ENCODE measurements at places on chromosomes 5 and 9.

DNA sequence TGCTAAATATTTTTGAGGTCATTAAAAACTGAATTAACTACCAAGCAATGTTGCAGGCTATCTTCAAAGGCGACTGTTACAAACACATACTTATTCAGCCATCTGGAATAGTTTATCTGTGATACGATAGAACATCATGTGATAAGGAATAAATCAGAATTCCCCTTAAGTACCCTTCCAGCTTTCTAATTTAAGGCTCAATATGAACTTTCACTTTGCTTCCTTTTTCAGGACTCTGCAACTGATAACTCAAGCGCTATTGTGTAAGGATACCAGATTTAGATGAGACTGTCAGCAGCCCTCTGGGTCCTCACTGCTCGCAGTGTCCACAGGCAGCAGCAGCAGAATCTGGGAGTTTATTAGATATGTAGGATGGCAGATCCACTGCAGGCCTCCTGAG, 416.3 kb downstream of the SPATA31D1 start:
- no peak for DNase-seq

DNA sequence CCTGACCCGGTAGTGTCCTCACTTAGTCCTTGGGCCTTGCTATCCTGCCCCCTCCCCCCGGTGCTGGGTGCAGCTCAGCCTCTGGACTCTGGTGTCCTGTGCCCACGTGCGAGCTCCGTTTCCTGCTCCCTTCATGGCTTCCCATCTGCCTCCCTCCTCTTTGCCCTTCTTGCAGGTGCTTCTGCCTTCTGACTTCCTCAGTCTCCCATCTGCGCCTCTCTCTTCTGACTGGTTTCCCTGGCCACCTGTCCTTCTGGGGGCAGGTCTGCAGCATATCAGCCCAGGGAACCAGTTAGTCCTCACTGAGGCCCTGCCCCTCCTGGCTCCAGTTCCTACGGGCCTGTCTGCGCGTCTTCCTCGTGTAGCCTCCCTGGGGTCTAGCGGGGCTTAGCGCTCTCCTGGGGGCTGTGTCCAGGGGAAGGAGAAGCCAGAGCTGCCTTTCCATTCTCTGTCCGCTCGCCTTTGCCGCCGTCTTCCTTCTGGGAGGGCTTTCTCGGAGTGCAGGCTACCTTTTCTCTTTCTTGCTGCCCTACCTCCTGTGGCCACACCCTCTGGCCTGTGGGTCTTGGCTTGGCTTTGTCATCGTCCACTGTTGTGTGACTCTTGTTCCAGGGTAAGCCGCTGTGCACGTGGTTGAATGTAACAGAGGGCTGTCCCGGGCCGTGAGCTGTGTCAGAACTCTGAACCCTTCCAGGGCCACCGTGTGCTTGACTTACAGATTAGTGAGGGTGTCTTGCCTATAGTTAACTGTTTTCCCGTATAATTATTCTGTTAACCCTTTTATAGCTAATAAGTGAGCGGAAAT, 51.8 kb downstream of the EHMT1 start:
- DNase-seq, result no peak

GRCh38 chr9:78811622-78812276, 514.8 kb downstream of the PSAT1 start:
- DNase-seq, result no peak

GRCh38 chr9:124693403-124693802, 77.7 kb downstream of the NR6A1 start:
- DNase-seq, result no peak

DNA sequence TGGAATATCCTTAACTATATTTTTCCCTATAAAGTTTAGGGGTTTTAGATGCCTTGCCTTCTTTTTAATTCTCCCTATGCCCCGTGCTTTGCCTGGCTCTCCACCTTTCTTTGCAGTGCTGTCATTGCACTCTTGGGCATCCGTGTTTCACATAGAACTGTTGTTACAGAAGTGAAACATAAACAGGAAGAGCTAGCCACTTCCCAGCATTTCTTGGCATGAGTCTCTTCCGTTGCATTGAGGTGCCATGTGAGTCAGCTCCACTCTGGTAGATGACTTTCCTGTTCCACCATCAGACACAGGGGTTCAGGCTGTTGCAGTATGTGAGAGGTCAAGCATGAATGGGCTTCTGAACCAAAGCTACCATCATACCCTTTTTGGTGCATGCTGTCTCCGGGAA, 73.4 kb downstream of the ANGPTL2 start:
- DNase-seq, result peak; percentile 59

DNA sequence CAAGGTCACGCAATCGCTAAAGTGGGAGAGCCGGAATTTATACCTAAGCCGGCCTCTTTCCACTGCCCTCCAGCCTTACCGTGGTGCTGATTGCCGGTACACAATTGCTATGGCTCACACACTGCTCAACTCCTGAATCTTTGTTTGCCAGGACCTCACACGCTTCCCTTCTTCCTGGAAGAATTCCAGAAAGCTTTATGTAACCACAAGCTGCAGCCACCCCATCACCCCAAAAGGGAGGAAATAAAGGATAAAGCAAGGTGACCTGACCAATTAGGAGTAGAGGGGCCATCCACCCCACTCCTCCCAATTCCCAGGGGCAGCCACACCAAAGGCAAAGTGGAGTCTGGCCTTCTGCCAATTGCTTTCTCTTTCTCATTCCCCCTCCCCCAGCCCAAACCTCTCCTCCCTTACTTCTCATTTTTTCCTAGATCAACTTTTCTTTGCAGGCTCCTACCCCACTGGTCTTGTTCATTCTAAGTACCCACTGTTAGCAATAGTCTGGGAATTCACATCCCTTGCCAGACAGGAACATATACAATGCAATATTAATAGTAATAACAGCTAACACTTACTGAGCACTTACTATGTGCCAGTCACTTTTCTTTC, 18.0 kb upstream of the CDC23 start:
- no peak for DNase-seq

DNA sequence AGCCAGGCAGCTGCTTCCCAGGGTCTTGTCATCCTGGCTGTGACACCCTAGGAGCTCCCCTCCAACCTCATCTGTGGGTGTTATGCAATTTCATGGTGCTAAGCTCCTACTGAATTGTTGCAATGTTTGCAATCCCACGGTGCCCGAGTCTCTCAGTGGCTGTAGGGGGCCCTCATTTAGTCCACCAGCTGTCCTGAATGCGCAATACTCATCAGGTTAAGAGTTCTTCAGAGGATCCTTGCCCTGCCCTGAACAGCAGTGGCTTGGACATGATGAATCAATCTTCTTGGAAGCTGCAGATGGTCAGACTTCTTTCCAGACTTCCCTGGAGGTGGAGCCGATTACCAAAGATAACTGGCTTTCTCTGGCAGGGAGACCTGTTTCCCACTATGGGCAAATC, 584.1 kb downstream of the CCDC171 start:
- no peak for DNase-seq

- DNase-seq, result no peak
These were observed 92.8 kb upstream of the RAD23B start for GRCh38 chr9:107190061-107190935.

DNA sequence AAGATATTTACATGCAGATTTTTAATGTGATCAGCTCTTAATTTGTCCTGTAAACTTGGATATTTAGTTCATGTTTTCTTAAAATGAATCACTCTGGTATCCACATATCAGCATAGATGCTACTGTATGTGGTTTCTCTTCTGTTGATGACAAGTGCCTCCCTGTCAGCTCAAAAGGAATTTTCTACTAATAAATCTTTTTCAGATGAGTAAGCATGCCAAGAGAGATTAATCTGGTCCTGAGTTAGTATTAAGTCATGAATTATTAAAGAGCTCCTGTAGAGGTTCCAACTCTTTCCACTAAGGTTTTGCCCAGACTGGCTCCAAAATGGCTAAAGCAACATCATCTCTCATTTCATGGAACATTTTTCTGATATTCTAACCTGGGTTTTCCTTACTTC, 129.2 kb downstream of the GOLPH3 start:
- no peak for DNase-seq

- peak; percentile 54 for DNase-seq
These were observed 273.5 kb downstream of the NR2F1-AS1 start for GRCh38 chr5:93307557-93307956.

GRCh38 chr5:125865166-125865815, 557.9 kb upstream of the GRAMD2B start:
- peak; percentile 27 for DNase-seq

DNA sequence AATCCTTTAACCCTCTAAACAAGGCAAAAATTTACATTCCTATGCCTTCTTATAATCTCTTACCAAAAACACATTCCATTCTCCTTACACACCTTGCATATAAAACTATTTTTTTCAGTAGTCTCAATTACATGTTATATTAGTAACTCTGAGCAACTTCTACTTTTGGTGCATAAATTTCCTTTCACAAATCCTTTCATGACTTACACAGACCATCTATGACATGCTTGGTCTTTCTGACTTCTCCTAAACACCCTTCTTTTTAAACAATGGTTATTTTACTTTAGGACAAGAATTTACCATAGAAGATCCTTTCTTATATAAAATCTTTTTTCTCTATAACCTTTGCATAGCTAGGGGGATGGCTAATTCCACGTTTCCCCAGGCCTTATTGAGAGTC, 208.0 kb upstream of the ARRDC3 start:
- DNase-seq, result no peak

Data from non-pigmented ciliary epithelial cell (primary cell).